ENCODE measurements at places on chromosomes 7 and 10. TPM values are rescaled to one million over a fixed set of nuclear protein-coding genes. Genes with fewer than 3 reads are reported as not detected.

The TFEC gene
- total RNA-seq, result not detected

The STAG3 gene
- 0.35 TPM for total RNA-seq

The DCLRE1C gene
- total RNA-seq, result 5.5 TPM

The ANKRD30A gene
- not detected for total RNA-seq

The RAPGEF5 gene
- 0.29 TPM for total RNA-seq

The GOLGA7B gene
- not detected for total RNA-seq

The OPALIN gene
- not detected for total RNA-seq

The CDNF gene
- 0.86 TPM for total RNA-seq

All from myometrial cell (primary cell).